NCI-H2081 (cell line): ENCODE measurements at places on chromosomes 6 and 20.

DNA sequence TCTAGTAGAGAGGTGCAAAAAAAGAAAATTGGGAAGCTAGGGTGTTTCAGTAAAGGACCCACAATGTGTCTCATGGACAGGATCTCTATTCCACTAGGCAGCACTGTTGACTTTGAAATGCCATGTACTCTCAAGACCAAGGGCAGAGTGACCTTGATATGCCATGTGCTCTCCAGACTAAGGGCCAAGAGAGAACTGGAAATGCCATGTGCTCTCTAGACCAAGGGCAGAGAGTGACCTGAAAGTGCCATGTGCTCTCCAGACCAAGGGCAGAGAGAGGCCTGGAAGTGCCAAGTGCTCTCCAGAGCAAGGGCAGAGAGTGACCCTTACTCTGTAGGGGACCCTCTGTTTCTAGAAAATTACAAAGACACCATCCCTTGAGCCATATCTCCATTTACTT is 49.3 kb upstream of the HTR1B start:
- no peak for DNase-seq

DNA sequence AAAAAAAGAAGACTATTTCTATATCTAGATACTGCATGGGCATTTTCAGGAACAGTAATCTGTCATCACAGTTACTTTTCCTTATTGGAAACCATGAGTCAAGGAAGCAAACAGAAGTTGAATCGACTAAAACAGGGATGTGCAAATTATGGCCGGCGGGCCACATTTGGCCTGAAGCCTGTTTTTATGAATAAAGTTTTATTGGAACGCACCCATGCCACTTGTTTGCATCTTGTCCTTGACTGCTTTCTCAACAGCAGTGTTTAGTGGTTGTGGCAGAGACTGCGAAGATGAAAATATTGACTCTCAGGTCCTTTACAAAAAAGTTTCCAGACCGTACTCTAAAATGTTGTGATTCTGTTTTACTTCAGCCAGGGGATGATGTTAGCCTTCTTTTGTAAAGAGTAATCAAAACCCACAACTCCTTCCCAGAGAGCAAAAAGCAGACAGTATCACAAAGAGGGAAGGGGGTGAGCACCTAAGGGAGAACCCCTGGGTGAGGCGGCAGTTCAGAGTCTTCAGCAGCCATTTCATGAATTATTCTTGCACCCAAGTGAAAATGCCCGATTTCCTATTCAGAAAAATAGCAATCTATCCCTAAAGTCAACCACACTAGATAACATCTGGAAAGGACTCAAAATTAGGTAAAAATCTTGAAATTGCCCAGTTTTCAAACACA is 190.4 kb downstream of the MYLK4 start:
- DNase-seq, result no peak

- no peak for DNase-seq
Observed at GRCh38 chr6:85574932-85575598, 18.6 kb downstream of the SNX14 start.

DNA sequence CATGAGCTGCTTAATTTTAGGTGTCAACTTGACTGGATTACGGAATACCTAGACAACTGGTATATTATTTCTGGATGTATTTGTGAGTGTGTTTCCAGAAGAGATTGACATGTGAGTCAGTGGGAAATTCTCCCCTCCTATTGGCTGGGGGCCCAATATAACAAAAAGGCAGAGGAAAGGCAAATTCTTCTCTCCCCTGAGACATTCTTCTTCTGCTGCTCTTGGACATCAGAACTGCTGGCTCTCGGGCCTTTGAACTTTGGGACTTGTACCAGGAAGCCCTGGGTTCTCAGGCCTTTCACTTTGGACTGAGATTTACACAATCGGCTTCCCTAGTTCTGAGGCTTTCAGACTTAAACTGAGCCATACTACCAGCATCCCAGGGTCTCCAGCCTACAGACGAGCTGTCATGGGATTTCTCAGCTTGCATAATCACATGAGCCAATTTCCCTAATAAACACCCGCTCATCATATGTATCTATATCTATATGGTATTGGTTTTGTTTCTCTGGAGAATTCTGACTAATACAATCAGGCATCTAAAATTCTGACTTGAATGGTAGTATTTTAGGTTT is 7.6 kb upstream of the BTN3A3 start:
- no peak for DNase-seq

DNA sequence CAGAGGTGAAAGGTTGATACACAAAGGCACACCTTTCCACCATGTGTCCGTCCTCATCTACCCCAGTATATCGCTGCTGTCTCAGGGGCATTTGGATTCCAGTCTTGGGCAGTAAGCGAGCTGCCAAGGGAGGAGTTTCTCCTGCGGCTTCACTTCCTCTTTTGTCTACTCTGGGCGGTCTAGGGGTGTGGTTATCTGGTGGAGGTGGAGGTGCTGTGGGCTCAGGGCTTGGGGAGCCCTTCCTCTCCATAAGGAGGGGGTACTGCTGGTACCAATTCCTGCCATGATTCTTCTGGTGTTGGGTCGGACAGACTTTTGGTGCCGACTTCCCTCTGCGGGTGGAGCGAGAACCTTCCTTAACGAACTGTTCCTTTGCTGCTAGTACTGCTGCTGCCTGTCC is 31.9 kb upstream of the FABP7 start:
- DNase-seq, result no peak

- no peak for DNase-seq
Observed at GRCh38 chr6:89528866-89529265, 95.9 kb downstream of the ANKRD6 start.

DNA sequence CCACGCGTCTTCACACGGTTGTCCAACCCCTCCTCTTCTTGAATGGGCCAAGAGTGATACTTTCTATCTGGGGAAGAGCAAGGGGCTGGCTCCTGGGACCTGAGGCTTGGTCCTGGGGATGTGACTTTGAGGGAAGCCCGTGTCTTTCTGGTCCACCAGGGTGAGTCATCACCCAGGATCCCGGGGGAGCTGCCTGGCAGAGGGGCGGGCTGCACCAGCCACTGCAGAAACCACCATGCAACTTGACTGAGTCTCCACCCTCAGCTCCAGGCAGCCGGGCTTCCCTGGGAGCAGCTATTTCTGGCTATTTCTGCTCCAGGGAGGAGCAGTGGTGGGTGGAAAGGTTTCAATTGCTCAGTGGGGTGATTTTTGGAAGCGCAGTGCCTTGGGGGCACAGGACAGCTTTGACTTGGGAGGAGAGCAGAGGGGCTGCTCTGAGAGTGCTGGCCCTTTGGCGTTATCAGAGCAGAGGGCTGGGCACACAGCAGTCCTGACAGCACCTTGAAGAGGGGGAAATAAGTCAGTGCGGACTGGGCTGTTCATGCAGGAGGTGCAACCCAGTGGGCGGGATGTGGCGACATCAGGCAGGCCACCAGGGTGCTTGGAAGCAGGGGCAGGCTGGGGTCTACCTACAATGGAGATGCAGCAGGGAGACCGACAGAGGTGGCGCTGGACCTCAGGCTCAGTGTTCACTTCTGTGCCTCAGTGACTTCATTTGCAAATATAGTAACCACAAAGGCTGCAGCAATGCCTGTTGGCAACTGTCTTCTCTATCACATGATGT is 45.1 kb upstream of the FAM83D start:
- no peak for DNase-seq

- no peak for DNase-seq
Observed at GRCh38 chr6:124917769-124918168, 44.5 kb upstream of the RNF217 start.

DNA sequence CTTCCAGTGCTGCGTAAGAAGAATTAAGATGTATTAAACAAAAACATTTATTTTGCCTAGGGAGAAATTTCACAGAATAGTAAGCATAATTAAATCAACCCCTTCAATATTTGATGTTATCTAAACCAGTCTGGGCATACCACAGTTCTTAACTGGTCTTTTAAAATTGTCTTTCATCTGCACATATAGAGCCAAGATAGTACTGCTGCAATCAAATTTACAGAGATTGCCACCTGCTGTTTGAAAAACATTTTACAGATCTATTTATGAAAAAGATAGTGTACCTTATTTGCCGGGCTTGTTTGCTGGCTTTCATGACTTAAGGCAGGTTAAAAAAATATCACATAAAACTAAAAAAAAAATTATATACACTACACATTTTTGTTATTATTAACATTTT is 323.2 kb downstream of the ADGRB3 start:
- DNase-seq, result no peak

GRCh38 chr6:117549611-117550010 is 52.7 kb downstream of the GOPC start:
- no peak for DNase-seq

- DNase-seq, result no peak
Observed at GRCh38 chr20:46154305-46154704, 36.2 kb downstream of the CD40 start.

DNA sequence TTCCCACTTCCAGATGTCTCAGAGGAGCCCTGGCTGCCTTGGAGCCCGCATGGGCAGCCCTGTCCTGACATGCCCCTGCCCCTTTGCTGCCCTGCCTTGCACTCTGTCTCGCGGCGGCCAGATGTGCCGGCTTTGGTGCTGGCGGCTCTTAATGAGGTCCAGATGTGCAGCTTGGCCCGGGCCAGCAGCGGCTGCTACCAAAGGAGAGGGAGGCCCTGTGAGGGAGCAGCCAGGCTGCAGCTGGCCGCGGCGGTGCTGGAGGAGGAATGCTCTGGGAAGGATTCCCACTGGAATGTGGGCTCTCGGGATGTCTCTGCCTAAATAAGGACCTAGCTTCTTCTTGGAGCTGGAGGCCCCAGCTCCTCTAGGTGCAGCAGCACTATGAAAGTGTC is 72.4 kb downstream of the FGD2 start:
- no peak for DNase-seq

GRCh38 chr6:166057431-166057830 is 110.2 kb downstream of the TBXT start:
- DNase-seq, result no peak

- DNase-seq, result no peak
Observed at GRCh38 chr6:155352811-155353210, 38.5 kb upstream of the TFB1M start.

DNA sequence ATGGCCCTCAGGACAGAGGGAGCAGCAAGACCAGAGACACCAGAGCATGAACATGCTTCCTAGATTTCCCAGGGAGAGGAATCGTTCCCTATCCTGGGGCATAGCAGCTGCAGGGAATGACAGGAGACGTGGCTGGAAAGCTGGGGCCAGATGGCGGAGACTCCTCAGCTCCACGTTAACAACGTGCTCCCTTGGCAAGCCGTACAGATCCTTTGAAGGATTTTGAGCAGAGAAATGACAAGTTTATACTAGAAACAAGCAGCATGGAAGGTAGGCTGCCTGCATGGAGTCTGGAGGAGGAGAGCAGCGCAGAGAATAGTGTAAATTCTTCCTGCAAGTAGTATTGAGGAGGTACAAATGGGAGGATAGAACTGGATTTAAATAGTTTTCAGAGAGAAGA is 11.7 kb downstream of the MYLIP start:
- no peak for DNase-seq

DNA sequence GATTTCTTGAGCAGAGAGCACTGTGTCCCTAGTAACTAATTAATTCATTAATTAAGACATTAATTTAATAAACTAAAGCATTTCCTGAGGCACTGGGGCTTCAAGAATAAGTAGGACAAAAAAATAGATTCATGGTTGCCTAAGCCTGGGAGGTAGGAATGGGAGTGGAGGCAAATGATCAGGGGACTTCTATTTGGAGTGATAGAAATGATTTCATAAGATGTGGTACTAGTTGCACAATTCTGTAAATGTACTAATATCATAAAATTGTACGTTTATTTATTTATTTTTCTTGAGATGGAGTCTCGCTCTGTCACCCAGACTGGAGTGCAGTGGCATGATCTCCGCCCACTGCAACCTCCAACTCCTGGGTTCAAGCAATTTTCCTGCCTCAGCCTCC is 287.2 kb downstream of the KHDC1L start:
- no peak for DNase-seq

DNA sequence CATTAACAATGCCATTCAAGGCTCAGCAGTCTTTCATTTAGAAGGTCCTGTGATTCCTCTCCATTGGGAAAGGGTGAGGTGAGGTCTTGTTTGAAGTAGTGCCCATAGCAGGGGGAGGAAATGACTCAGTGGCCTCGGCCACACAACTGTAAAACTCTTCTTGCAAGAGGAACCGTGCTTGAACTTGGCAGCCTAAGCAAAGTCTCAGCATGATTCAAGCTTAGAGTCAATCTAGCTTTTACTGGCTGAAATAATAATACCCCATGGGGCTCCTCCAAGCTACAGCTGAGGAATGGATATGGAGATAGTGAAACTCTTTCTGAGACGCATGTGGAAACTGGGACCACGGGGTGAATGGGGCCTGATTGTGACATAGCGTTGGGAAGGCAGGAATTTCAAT is 428.2 kb downstream of the BMP2 start:
- DNase-seq, result no peak

DNA sequence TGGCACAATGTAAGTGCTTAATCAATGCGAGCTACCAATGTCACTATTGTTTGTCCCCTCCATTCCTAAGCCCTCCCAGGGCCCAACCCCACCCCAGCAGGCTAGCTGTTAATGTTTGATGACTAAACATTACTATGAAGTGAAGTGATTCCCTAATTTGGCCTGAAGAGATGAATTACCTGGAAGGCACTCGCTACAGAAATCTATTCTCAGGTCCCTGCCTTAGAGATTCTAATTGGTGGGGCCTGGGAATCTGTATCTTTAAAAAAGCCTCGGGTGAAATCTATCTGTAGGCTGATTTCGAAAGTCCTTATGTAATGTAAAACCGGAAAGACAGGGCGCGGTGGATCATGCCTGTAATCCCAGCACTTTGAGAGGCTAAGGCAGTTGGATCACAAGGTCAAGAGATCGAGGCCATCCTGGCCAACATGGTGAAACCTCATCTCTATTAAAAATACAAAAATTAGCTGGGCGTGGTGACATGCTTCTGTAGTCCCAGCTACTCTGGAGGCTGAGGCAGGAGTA is 16.9 kb upstream of the SNAI1 start:
- no peak for DNase-seq

DNA sequence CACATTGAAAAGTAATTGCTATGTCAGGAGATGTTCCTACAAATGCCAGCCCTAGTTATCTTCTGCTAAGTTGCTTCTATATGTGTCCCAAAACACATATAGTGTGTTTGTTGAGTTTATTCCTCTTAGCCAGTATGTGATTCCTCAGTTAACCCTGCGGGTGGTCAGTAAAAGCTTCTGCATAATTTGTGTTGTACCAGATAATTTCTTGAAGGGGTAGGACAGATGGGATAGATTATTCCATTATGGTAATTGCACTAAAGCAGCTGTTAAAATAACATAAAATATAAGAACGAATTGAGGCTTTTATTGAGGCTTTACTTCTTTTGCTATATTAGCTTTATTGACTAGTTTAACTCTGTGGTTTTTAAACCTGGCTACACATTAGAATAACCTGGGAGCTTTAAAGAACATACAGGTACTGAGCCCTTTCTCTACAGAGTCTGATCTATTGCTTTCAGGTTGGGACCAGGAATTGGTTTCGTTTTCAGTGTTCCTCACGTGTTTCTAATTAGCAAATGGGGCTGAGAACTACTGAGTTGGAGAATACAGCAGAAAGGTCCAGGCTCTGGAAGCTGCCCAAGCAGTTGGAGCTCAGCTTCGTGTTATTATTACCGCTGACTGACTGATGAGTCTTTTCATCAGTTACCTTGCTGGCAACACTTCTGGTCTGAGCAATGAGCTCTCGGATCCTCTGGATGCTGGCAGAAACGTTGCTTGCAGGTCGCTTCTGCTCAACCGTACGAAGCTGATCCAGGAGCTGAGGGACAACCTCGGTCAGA is 56.9 kb downstream of the FAM229B start:
- peak; percentile 44 for DNase-seq

- no peak for DNase-seq
Observed at GRCh38 chr20:54184904-54185626, 11.3 kb upstream of the CYP24A1 start.
